Naive thymus-derived CD8-positive, alpha-beta T cell (primary cell): ENCODE measurements at places on chromosomes 2 and 18.

DNA sequence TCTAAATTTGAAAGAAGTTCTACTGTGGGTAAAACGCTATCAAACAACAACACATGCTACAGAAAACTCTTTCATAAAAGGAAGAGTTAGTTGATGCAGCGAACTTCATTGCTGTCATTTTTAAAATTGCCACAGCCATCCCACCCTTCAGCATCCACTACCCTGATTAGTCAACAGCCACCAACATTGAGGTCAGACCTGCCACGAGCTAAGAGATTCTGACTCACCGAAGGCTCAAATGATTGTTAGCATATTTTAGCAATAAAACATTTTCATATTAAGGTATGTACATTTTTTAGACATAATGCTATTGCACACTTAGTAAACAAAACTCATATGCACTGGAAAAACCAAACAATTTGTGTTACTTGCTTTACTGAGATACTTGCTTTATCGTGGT lies 347.1 kb downstream of the CLIP4 start:
- H3K36me3 ChIP-seq, result no peaks in the 10 kb centered on the region
- H3K27me3 ChIP-seq, result peaks cover 8% of the 10 kb centered on the region
- no peak overlapping the region for H3K4me3 ChIP-seq
- H3K4me1 ChIP-seq, result no peaks in the 10 kb centered on the region
- DNase-seq, result no peak
- no peak overlapping the region for H3K27ac ChIP-seq

DNA sequence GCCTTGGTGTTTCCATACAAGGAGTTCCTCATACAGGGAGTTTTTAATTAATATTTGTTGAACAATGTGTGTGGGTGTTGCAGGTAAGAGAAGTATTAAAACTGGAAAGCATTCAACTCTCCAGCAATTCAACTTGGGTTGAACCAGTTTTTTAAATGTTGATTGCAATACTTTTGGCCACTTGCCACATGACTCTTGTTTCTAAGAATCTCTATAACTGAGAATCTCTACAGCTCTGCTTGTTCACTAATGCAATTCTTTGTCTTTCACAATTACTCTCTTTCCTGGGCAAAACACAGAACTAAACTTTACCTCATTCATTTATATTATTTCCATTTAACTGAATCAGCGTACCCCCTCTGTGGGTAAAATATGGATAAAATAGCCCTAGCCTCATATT lies 429.4 kb downstream of the ARHGAP15 start:
- H3K4me1 ChIP-seq, result no peaks in the 10 kb centered on the region
- DNase-seq, result no peak
- no peak overlapping the region for H3K4me3 ChIP-seq
- H3K27me3 ChIP-seq, result no peaks in the 10 kb centered on the region
- peak overlapping the region; percentile 71 for H3K27ac ChIP-seq

DNA sequence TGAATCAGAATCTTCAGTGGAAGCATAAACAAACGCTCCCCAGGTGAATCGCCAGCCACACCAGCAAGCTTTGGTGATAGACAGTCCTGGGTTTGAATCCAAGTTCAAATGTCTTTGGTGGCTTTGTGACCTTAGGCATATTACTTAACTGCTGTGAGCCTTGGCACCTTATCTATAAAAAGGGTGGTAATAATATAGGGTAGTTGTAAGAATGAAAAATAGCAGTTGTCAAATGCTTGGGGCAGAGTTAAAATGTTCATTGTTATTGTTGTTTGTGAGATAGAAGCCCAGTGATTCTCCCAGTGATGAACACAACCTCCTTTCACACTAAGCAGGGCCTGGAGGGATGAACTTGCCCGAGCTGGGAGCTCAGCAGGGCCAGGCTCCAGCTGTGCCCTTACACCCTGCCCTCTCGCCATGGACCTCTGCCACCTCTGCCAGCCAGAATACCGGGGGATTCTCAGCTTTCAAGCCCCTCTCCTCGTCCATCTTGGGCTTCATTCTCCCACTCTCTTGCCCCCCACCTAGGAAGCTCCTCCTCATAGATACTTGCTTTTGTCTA lies 6.1 kb upstream of the TMBIM1 start:
- peaks cover 17% of the 10 kb centered on the region for H3K4me1 ChIP-seq
- H3K27ac ChIP-seq, result no peak overlapping the region
- no peaks in the 10 kb centered on the region for H3K27me3 ChIP-seq
- no peak overlapping the region for H3K4me3 ChIP-seq
- no peaks in the 10 kb centered on the region for H3K36me3 ChIP-seq

DNA sequence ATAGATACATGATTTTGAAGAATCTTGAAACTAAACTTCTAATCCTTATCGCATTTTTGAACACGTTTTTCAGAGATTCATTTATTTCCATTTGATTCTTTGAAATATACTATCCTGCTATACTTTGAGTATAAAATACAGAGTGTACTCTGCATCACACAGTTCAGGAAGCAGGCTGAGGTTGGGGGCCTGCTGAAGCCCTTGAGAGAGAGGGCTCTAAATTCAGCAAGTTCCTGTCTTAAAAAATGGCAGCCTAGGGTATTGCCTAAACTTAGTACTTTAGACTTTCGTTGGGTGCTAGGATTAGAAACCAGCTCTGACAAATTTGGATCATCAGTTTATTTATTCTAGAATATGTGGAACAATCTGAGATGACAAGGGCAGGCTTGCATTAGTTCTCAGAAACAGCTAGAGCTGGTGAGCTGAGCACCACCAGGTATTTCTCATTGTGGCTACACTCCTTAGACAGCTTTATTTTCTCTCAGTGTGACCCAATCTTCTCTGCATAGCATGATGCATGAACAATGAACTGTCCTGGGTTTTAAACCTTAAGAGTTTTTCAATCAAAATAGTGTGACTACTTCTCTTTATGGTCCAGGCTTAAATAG lies 49.1 kb downstream of the TFPI start:
- peaks cover 5% of the 10 kb centered on the region for H3K4me1 ChIP-seq
- peaks cover 17% of the 10 kb centered on the region for H3K27me3 ChIP-seq

DNA sequence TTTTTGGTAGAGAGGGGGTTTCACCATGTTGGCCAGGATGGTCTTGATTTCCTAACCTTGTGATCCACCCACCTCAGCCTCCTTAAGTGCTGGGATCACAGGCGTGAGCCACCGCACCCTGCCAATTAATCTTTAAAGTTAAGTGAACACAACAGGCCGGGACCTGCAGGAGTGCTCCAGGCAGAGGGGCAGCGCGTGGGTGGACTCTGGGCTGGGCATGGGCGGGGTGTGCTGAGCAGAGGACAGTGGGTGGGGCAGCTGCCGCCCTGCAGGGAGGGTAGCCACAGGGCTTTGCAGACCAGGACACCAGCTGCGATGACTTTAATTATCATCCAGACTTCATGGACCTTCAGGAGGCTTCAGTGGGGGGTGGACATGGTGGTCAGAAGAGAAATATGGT lies 8.8 kb upstream of the GPR148 start:
- no peak overlapping the region for H3K4me3 ChIP-seq
- H3K27ac ChIP-seq, result no peak overlapping the region
- DNase-seq, result no peak
- no peaks in the 10 kb centered on the region for H3K4me1 ChIP-seq
- peaks cover 3% of the 10 kb centered on the region for H3K27me3 ChIP-seq

DNA sequence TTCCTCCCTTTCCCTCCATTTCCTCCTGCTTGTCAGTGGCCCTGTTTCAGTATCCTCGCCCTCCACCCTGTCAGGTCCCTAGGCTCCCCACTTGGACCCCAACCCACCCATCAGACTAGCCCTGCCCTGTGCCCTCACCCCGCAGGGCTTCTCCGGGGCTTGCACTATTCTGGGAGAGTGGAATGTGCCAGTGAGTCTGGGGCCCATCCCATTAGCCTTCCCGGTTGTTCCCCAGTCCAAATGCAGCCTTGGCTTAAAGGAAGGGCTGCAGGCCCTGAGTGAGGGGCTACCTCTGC lies 45.5 kb downstream of the MYO7B start:
- H3K27me3 ChIP-seq, result no peaks in the 10 kb centered on the region
- no peak overlapping the region for H3K4me3 ChIP-seq
- H3K36me3 ChIP-seq, result no peaks in the 10 kb centered on the region
- no peak for DNase-seq
- H3K4me1 ChIP-seq, result peaks cover 2% of the 10 kb centered on the region

- H3K4me3 ChIP-seq, result peak overlapping the region; percentile 58
- DNase-seq, result no peak
- H3K27me3 ChIP-seq, result no peaks in the 10 kb centered on the region
- H3K4me1 ChIP-seq, result peaks cover 86% of the 10 kb centered on the region
- peak overlapping the region; percentile 95 for H3K27ac ChIP-seq
These were observed 8.9 kb downstream of the MAPRE2 start for GRCh38 chr18:35050028-35050546.

GRCh38 chr2:226524381-226524843 lies 275.2 kb downstream of the IRS1 start:
- no peaks in the 10 kb centered on the region for H3K4me1 ChIP-seq
- no peaks in the 10 kb centered on the region for H3K27me3 ChIP-seq
- no peak overlapping the region for H3K27ac ChIP-seq

GRCh38 chr2:95024371-95024770 lies 1.1 kb upstream of the MAL start:
- peak overlapping the region; percentile 84 for H3K4me3 ChIP-seq
- H3K27me3 ChIP-seq, result no peaks in the 10 kb centered on the region
- peaks cover 41% of the 10 kb centered on the region for H3K4me1 ChIP-seq
- DNase-seq, result no peak

GRCh38 chr2:43188561-43189386 lies 37.6 kb downstream of the ZFP36L2 start:
- peaks cover 78% of the 10 kb centered on the region for H3K4me1 ChIP-seq
- no peak for DNase-seq
- peak overlapping the region; percentile 73 for H3K27ac ChIP-seq
- no peaks in the 10 kb centered on the region for H3K27me3 ChIP-seq
- no peaks in the 10 kb centered on the region for H3K36me3 ChIP-seq

DNA sequence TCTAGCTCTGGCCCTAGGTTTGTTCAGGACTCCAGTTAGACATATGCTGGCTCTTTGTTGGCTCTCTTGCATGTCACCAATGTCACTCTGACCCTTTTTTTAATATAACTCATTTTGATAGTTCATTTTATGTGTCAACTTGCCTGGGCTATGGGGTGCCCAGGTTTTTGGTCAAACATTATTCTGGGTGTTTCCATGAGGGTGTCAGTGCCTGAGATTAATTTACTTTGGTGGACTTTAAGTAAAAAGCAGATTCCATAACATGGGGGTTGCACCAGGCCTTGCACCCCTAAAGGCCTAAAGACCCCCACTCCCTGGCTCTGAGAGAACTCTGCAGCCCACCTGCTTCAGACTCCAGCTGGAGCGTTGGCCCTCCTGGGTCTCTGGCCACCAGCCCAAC lies 48.1 kb upstream of the SNTG2 start:
- H3K27me3 ChIP-seq, result peaks cover 1% of the 10 kb centered on the region
- peaks cover 16% of the 10 kb centered on the region for H3K36me3 ChIP-seq
- no peak overlapping the region for H3K4me3 ChIP-seq
- DNase-seq, result no peak

DNA sequence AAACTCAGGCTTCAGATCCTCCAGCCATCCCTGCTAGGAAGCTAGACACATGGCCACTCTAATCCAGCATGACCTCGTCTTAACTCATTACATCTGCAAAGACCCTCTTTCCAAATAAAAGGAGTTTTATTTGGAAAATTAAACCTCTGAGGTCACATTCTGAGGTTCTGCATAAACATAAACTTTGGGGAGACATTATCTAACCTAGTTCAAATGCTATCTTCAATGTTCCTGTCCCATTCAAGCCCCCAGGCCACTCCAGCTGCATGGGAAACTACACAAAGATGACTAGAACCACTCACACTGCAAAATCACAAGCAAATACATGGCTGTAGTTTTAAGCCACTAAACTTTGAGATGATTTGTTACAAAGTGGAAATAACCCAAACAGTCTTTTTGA lies 99.0 kb upstream of the RNF152 start:
- H3K4me1 ChIP-seq, result no peaks in the 10 kb centered on the region
- DNase-seq, result no peak
- H3K27me3 ChIP-seq, result peaks cover 4% of the 10 kb centered on the region
- no peak overlapping the region for H3K4me3 ChIP-seq
- H3K27ac ChIP-seq, result no peak overlapping the region
- H3K36me3 ChIP-seq, result peaks cover 2% of the 10 kb centered on the region

DNA sequence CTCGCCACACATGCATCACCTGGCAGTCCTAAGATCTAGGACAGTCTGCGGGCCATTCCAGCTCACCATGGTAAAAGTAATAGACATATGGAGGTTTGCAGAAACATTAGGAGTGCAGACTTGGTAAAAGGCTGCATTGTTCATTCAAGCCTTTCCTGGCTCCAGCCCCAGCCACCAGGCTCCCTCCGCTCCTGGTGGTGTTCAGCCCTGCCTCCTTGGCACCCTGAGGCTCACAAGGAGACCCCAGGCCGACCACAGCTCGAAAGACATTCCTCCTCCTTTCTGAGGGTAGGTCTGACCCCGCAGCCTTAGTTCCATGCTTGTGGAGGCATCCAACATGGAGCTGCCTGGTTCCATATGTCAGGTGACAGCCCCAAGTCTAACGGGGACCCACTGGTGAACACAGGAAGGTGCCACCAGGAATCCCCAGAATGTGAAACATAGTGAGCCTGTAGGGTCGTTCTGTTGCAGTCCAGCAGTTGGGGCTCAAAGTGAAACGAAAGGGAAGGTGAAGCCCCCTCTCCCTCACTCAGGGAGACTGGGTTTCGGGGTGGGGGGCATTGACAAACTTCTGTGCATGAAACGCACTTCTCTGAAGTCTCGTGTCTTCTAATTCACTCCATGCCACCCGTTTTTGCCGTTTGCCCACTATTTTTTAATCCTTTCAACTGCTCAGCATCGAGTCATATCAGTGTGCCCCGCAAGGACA lies 5.0 kb upstream of the SP100 start:
- peak overlapping the region; percentile 99 for H3K27ac ChIP-seq
- peaks cover 6% of the 10 kb centered on the region for H3K36me3 ChIP-seq
- DNase-seq, result no peak

DNA sequence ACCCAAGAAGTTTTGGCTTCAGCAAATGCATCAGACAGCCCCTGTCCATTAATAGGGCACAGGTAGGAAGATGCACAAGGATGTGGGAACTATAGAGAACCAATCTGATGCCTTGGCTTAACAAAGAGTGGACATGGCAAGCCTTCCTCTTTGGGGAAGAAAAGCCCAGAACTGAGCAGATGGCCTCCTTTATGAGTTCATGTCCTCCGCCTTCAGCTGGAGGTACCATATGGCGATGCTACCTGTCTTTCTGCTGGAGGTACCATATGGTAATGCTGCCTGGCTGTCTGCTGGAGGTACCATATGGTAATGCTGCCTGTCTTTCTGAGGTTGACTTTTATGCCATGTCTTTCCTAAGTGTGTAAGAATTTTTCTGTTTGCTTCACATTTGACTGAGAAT lies 6.0 kb downstream of the RETREG2 start:
- no peaks in the 10 kb centered on the region for H3K27me3 ChIP-seq
- H3K27ac ChIP-seq, result no peak overlapping the region
- H3K4me3 ChIP-seq, result no peak overlapping the region
- DNase-seq, result no peak
- H3K36me3 ChIP-seq, result peaks cover 16% of the 10 kb centered on the region

DNA sequence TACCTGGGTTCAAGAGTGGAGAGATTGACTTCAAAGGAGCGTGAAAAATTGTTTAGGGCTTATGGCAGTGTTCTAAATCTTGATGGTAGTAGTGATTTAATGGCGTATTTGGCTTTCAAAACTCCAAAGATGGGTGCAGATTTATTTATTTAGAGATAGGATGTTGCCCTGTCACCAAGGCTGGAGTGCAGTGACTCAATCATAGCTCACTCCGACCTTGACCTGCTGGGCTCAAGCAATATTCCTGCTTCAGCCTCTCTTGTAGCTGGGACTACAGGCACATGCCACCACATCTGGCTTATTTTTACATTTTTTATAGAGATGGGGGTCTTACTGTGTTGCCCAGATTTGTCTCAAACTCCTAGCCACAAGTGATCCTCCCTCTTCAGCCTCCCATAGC lies 52.5 kb downstream of the FAM117B start:
- peak overlapping the region; percentile 28 for H3K4me3 ChIP-seq
- DNase-seq, result no peak
- no peaks in the 10 kb centered on the region for H3K27me3 ChIP-seq
- H3K4me1 ChIP-seq, result peaks cover 19% of the 10 kb centered on the region
